Naive thymus-derived CD4-positive, alpha-beta T cell (primary cell): ENCODE measurements at places on chromosomes 4 and X.

DNA sequence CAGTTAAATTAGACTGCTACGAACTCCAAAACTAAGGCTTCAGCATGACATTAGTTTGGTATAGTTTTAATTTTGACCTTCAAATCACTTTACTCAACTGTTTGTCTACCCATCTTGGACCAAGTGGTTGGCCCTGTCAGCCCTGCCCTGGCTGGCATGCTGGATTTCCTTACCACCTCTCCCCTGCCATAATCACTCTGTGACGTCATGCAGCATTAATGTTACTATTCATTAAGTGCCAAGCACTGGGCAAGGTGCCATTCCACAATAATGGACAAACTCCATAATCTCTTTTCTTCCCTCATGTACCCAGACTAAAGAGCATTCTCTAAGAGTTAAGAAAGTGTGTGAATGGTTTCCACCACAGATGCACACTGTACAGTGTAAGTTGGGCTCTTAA, 277.0 kb upstream of the INTU start:
- DNase-seq, result no peak

DNA sequence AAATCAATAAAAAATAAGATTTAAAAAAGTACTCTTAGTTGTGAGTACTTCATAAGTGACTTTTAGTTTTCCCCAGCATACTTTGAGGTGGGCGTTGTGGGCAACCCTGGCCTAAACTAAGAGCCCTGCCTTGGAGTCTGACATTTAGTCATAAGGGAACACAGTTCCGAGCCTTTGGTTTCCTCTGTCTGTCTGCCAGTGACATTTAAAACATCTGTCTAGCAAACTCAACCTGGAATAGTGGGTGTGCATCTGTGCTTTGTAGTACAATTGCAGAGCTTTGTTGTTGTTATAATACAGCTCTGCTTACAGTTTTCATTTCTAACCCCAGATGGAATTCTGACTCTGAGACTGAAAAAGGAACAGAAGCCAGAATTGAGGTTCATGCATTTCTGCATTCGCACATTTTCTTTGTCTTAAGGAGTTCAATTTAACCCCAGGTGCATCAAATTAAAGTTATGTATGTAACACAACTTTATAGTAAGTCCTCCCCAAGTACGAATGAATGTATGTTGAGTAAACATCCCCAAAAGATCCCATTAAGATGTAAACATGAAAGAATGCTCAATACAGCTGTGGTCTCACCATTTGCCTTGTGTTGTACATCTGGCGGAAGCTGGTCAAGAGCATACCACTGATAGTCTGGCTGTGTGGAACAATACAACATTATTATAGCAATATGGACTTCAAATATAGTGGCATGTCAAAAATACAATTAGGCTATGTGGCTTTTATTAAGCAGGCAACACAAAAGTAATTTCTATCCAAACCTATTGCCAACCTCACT, 25.9 kb downstream of the TNIP3 start:
- peak; percentile 12 for DNase-seq

DNA sequence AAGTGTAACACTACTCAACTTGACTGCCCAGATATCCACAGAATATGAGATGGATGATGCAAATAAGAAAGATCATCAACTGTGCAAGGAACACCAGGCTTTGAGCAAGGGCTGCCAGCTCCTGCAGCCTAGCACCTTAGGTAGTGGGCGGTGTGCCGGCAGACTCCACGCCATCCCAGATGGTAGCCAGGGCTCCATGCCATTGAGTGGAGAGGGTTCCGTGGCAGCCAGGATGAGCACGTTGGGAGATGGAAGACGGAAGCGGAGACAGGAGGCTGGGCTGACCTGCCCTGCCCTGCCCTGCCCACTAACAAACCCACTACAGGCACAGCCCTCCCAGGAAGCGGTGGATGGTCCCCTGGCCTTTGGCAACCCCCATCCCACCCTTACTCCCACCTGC, 51.9 kb downstream of the TMPRSS11F start:
- no peak for DNase-seq

DNA sequence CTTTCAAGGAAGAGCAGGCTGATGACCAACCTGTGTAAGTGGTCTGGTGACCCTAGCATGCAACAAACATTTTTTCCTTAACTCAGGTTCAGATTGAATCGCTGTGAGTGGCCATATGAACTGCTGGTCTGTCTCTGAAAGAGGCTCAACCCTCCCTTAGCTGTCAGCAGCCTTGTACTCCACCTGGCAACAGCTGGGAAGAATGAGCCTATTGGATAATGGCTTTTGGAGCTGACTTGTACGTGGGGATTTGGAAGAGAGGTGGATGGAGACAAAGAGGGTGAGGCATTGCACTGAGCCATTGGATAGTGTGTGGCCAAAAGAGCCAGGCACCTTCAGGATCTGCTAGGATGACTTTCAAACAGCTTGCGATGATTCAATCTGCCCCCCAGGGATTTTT, 35.7 kb upstream of the BMP15 start:
- no peak for DNase-seq

- DNase-seq, result no peak
Observed at GRCh38 chr4:187307131-187307530, 583.5 kb upstream of the FAT1 start.
